ENCODE measurements at places on chromosomes 16 and 17.

DNA sequence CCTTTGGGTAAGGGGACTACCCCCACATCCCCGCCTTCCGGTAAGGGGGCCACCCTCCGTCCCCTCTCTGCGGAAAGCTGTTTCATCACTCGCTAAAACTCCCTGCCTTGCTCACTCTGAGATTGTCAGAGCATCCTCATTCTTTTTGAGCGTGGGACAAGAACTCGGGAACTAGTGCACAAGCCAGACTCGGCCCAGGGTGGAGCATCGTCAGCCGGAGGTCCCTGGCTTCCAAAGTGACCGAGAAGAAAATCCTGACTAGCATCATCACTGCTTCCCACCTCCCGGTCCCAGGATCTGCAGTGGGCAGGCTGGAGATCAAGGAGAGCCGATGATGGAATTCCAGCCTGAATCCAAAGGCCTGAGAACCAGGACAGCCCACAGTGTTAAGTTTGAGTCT, 380.3 kb downstream of the SEC14L1 start:
- DNase-seq, result no peak

DNA sequence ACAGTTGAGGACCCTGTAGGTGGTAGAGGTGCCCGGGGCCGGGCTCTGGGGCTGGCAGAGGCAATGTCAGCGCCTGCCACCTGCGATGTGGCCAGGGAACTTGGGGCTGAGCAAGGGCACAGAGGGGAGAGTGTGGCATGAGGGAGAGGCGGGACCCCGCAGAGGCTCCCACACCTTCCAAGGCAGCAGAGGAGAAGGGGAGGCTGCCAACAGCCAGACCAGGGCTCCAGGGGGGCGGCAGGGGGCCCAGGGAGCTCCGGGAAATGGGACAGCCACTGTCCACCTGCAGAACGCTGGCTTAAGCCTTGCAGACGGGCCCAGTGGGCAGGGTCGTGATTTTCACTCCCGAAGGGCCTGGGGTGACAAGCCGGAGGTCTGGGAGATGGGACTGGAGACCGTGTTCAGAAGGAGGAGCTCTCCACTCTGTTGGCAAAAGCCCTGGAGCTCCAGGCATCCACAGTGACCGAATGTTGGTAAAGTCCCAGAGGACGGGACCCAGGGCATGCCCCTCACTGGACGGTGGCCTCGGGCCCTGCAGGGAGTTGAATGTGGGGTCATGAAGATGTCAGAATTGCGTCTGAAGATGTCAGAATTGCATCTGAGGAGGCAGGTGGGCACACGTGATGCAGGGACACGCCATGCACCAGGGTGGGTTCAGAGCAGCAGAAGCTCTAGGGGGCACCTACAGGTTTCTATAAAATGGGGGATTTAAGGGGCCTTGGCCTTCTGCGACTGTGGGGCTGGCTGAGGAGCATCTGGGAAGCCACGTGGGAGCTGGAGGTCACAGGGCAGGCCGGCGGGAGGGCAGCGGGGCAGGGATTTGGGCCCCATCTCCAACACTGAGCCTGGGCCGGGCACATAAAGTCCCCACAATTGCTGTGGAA, 18.6 kb downstream of the CD7 start:
- DNase-seq, result no peak

DNA sequence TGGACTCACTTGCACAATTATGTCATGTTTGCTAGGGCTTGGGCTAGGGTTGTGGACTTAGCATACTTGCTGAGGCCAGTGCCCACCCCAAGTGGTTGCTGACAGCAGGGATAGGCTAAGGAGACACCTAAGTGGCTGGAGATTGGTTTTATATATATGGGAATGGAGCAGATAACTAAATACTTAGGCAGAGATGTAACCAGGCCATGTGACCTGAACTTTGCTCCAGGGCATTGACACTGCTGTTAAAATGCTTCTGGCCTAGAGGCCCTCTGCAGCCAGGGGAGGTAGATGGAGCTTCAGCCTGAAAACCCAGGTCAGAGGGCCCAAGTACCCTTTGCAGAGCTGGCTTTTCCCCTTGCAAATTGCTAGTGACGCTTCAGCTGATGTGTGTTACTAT, 1.4 kb upstream of the ITGB3 start:
- DNase-seq, result no peak

DNA sequence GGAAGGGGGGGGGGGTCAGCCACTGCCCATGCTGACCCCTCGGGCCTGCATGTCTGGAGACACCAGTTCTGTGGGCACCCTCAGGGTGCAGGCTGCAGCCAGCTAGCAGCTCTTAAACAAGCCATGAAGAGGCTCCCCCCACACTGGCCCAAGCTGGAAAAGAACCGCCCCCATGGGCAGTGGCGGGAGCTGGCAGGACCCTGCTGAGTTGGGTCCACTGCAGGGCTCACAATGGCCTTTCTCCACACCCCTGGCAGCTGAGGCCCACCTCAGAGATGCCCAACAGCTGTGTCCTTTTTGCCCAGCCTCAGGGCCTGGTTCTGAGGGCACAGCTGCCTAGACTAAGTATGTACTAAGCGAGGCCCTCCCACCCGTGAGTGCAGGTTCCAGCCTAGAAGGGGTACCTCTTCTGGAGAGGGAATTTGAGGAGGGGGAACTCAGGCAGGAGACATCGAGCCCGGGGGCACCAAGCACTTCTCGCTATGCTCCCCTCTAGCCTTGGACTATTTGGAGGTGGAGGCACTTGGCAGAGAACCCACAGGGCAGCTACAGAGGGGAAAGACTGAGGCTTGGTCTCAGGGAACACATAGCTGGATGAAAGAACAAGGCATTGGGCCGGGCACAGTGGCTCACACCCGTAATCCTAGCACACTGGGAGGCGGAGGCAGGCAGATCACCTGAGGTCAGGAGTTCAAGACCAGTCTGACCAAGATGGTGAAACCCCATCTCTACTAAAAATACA, 3.2 kb downstream of the THRA start:
- no peak for DNase-seq

- no peak for DNase-seq
These were observed 22.6 kb downstream of the TBC1D16 start for GRCh38 chr17:80012765-80013741.

DNA sequence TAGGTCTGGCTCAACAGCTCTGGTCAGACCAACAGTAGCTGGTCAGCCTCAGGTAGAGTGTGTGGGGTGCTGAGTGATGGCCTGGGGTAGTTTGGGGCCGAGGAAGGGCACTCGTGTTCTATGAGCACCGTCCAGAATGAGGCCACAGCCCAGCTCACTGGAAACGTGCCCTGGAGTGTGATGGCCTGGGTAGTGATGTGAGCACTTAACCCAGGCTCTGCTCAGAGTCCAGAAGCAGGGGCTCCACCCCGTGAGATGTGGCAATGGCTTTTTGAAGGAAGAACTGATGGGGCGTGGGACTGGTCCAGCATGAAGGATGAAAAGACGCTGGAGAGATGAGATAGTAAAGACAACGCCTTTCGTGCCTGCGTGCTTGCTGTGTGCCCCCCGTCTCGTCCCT, 35.3 kb downstream of the NTN1 start:
- no peak for DNase-seq

DNA sequence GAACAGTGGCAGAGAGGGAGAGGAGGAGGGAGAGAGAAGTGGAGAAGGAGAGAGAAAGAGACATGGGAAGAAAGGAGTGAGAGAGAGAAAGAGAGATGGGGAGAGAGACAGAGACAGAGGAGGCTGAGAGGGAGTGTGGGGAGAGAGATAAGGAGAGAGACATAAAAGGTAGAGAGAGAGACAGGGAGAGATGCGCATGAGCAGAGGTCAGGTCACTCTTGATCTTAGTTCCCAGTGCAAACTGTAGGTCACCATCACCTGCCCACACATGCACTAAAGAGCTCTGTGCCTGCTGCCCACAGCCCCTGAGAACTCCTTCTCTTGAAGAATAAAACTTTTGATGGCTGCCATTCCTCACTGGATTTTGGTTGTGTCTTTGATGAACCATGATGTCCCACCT, 14.9 kb downstream of the KRT33A start:
- DNase-seq, result no peak

DNA sequence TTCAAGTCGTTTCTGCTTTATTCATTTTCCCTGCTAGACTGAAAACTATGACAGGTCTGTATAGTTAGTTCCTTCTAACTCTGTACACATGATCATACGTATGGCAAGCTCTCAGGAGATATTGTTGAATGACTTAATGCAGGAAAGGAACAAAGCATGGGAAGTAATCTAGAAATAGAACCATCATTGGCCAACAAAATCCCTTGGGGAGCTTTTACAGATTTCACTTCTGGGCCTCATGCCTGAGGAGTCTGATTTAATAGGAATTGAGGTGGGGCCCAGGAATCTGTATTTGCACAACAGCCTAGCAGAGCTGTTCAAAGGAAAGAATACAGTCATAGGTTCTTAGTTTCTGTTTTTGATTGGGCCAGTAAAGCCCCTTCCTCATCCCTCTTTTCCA, 229.2 kb downstream of the MAP2K6 start:
- no peak for DNase-seq

- DNase-seq, result no peak
These were observed 71.1 kb downstream of the CMIP start for GRCh38 chr16:81515721-81516120.

GRCh38 chr16:58638148-58639036, 8.8 kb upstream of the CNOT1 start:
- DNase-seq, result no peak

DNA sequence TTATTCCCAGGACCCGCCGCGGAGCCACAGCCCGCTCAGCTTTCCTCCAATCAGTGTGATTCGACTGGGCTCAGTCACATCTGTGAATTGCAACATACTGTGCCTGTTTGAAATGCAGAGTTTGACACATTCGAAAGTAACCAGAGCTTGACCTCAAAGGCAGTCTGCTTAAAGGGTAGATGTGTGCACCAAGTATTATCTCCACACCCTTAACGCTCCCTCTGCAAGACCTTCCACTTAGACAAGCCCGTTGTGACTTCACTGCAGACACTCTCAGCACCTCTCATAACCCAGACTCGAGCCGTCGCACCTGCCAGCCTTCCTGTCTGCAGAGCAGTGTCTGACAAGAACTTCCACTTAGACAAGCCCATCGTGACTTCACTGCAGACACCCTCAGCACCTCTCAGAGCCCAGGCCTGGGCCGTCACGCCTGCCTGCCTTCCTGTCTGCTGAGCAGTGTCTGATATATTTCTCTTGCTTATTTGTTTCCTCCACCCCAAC, 3.7 kb downstream of the KLHDC4 start:
- no peak for DNase-seq

- no peak for DNase-seq
These were observed 214.0 kb downstream of the LGALS9B start for GRCh38 chr17:20253323-20253722.

- DNase-seq, result no peak
These were observed 11.5 kb downstream of the GAS7 start for GRCh38 chr17:10186771-10187410.

DNA sequence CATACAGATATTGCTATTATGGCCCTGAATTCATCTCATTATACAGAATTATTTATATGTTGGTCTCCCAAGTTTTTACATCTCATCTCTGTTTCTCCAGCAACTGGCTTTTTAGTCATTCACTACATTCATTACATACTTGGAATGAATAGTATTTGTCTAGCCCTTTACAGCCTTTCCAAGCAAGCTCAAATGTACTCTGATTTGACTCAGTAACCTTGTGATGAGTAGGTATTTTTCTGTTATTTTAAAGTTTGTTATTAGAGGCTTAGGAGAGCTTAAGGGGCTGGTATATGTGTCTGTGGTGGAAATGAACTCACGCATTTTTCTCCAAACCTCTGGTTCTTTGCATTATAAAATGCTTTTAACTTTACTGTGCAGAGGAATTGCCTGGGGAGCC, 224.7 kb downstream of the SNX29 start:
- DNase-seq, result no peak

- DNase-seq, result no peak
These were observed 23.3 kb upstream of the ERCC4 start for GRCh38 chr16:13896543-13897182.

DNA sequence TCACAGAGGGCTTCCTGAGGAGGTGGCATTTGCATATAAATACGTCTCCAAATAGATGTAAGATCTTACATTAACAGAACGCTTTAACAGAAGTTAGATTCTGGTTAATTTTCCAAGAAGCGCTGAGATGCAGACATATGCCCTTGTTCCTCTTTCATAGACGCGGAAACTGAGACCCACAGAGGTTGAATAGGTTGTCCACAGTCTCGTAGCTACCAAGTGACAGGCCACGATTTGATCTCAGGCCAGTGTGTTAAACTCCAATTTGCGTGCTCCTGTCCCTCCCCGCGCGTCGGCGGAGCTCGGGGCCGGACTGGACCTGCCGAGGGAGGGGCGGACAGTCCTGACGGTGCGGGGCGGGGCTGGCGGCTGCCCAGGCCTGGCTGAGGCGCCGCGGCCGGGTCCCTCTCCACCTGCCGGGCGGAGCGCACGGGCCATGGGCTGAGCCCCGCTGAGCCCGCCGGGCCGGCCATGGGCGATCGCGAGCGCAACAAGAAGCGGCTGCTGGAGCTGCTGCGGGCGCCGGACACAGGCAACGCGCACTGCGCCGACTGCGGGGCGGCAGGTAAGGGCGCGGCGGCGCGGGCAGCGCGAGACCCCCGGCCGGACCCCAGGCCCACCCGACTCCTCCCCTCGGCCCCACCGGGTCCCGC, at the start of gene ADAP2:
Gene ADAP2 (plus strand): TSS at position 402 of the 653 bp plus-strand sequence. CDS start 70 bp downstream, at position 472.
- no peak for DNase-seq

GRCh38 chr16:70696355-70696754, 10.5 kb upstream of the MTSS2 start:
- DNase-seq, result no peak

DNA sequence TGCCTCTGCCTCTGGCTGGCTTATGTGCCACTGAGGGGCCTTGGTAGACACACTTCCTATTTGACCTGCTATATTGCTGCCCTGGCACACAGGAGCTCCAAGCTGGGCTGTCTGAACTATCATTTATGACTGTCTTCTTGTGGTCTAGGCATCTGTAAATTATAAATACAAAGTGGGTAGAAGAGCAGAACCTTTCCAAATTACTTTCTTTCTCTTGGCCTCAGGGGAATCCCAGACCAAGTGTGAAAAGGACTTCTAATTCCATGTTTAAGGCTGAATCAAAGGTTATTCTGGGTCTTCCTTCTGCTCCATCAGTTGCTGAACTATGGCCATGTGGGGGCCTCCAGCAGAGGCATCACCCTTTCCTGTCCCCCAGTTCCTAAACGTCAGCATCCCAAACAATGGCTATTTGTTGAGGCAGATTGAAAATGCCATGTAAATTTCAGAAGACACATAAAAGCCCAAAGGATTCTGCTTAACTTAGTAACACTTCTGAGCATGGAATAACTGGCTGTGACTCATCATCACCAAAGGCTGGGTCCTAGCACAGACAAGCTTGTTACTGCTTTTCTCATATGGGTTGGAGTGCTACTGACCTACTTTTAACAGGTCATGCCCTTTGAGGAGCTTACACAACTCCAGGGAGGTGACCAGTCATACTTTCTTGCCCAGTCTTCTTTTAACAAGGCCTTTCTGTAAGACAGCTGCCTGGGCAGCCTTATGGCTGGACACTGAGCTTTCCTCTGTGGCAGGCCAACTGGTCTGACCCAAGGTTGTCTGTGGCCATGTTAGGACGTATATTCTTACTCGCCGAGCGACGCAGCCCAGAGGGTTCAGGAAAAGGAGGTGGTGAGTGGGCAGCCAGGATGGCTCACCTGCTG, 154.8 kb downstream of the VPS53 start:
- no peak for DNase-seq

- DNase-seq, result no peak
These were observed 536.3 kb upstream of the EEF2KMT start for GRCh38 chr16:5633845-5634440.

GRCh38 chr16:80932708-80933095, 74.0 kb downstream of the CMC2 start:
- no peak for DNase-seq

- no peak for DNase-seq
These were observed 81.9 kb downstream of the UTP18 start for GRCh38 chr17:51342257-51342656.
